ENCODE measurements at places on chromosomes 3 and 15. TPM values are rescaled to one million over a fixed set of nuclear protein-coding genes. Genes with fewer than 3 reads are reported as not detected.

The NEIL1 gene
- total RNA-seq, result 2.9 TPM

The LMAN1L gene
- not detected for total RNA-seq

The DZIP1L gene
- total RNA-seq, result 19.8 TPM

The SLITRK3 gene
- not detected for total RNA-seq

The SLCO2A1 gene
- 0.22 TPM for total RNA-seq

The RPSA gene
- 1,561 TPM for total RNA-seq

The PATL2 gene
- total RNA-seq, result not detected

The FRMD5 gene
- 0.63 TPM for total RNA-seq

The POPDC2 gene
- total RNA-seq, result not detected

The CFAP92 gene
- not detected for total RNA-seq

The FANCD2OS gene
- not detected for total RNA-seq

The GOLGA6L4 gene
- total RNA-seq, result 1.3 TPM

The ZNF80 gene
- total RNA-seq, result not detected

The GOLGA6L7 gene
- total RNA-seq, result not detected

The PARP16 gene
- 3.8 TPM for total RNA-seq

The ITPKA gene
- total RNA-seq, result 7.7 TPM

The NANOGP8 gene
- not detected for total RNA-seq

The MAP2K5 gene
- 2.8 TPM for total RNA-seq

The EIF4E3 gene
- 1.1 TPM for total RNA-seq

The ZNF662 gene
- total RNA-seq, result 1.4 TPM

The SCAANT1 gene
- total RNA-seq, result not detected

The ISL2 gene
- total RNA-seq, result 2.8 TPM

The USP50 gene
- total RNA-seq, result not detected

The MAGI1 gene
- total RNA-seq, result 13.8 TPM

The KCNMB2 gene
- not detected for total RNA-seq

The GRIP2 gene
- total RNA-seq, result not detected

The SAMD7 gene
- total RNA-seq, result not detected

The COL6A5 gene
- not detected for total RNA-seq

The TGM5 gene
- total RNA-seq, result not detected

The DET1 gene
- 10.4 TPM for total RNA-seq

The UROC1 gene
- total RNA-seq, result not detected

The HCLS1 gene
- total RNA-seq, result 28.6 TPM

The PAK6 gene
- total RNA-seq, result not detected

The MEX3B gene
- 11.4 TPM for total RNA-seq

The MCF2L2 gene
- not detected for total RNA-seq

The CD200 gene
- 0.76 TPM for total RNA-seq

The ADCY5 gene
- 1.2 TPM for total RNA-seq

The SLC12A8 gene
- total RNA-seq, result 12.0 TPM

The ELL3 gene
- 5.2 TPM for total RNA-seq

The UBE2E2 gene
- 31.9 TPM for total RNA-seq
